Calu3 (cell line): ENCODE measurements at places on chromosomes 7 and 10. TPM values are rescaled to one million over a fixed set of nuclear protein-coding genes. Genes with fewer than 3 reads are reported as not detected.
A peak's percentile ranks its signal among the peaks of the same experiment; 100 is the strongest.

GRCh38 chr7:2241580-2242540, at the start of the genes MRM2 and NUDT1:
Gene MRM2, minus strand, starts transcription at chr7:2242205. Its CDS starts 36 bp downstream, at chr7:2242169.
Gene NUDT1, plus strand, starts transcription at chr7:2242226. Its CDS starts 2,349 bp downstream, at chr7:2244575.
- peak; percentile 97 for DNase-seq

DNA sequence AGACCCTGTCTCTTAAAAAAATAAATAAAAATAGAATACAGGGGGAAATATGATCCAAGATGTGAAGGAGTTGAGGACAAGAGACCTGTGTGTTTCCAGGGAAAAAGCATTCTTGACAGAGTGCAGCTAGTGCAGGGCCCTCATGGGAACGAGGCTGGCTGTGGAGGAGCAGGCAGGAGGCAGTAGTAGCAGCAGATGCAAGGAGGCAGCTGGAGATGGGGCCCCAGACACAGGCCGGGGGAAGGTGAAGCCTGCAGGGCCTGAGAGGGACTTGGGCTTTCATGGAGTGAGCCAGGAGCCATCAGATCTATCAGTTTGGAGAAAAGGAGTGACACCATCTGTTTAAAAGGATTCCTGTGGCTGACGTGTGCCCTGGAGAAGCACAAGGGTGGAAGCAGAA, 71.4 kb upstream of the ZNF438 start:
- no peak for DNase-seq

DNA sequence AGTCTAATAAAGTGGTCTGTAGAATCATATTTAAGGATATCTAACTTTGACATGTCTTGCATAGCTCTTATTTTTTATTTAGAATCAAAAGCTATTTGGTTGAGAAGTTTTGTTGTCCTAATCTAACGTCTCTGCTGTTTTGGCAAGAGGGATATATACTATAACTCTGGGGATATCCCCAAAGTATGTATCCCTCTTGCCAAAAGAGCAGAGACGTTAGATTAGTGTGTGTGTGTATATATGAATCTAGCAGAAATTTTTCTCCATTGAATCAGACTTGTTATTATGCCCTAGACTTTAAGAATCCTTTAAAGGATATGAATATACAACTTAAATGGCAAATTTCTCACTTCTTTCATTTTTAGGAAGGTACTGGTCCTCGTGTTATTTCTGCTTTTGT, 9.6 kb downstream of the SMC3 start:
- no peak for DNase-seq

CTNNA3 gene
- not detected in 2 replicates for total RNA-seq
